ENCODE measurements at places on chromosomes 2 and 18.

- no peak for DNase-seq
These were observed 24.7 kb upstream of the GPC1 start for GRCh38 chr2:240410808-240411207.

GRCh38 chr2:181955010-181955409 lies 30.6 kb upstream of the PPP1R1C start:
- DNase-seq: no peak

DNA sequence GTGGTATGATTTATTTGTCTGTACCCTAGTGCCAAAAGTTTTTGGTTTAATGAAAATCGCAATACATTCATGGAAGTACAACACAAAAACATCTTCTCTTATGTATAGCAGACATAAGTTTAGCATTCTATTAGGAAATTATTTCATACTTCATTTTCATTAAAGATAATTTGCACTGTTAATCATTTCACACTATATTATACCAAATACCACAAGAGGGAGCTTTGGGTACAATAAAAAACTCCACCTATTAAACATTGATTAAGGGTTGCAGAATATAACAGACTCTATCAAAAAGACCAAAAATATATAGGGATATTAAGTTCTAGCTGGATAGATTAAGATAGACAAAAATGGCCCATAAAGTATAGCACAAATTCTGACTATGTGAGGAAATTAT lies 79.0 kb downstream of the SLC66A3 start:
- DNase-seq: no peak

GRCh38 chr2:129069875-129070594 lies 751.4 kb upstream of the HS6ST1 start:
- DNase-seq: no peak

DNA sequence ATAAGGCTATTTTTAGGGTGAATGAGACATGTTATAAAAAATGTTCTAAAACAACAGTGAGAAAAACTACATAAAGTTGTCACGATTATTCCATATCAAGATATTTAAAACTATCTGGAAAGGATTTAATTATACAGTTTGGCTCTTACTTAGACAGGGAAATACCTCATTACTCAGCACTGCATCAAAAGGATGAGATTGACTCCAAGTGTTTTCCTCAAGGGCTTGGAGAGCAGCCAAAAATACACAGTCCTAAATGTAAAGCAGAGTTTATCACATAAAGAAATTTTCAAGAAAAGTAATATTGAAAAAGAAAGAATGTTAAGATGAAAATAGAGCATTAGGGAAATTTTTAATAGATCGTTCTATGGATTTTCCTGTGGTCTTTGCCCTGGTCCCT lies 285.5 kb upstream of the NETO1 start:
- no peak for DNase-seq

GRCh38 chr2:181354626-181355025 lies 102.6 kb upstream of the ITGA4 start:
- DNase-seq: no peak

GRCh38 chr2:54546923-54547720 lies 91.0 kb downstream of the SPTBN1 start:
- DNase-seq: no peak

DNA sequence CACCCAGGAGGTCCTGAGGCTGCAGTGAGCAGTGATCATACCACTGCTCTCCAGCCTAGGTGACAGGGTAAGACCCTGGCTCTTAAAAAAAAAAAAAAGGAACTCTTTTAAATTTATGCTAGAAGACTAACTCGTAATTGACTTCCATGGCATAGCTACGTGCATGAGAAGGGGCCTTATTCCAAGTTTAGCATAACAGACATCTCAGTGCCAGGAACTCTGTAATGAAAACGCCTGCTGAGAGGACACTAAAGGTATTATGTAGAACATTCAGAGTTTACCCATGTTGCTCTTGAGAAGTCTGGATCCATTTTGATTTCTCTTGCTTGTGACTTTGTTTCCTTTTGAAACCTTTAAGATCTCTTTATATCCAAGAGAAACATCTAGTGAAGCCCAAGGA lies 276.0 kb downstream of the ZNF407 start:
- DNase-seq: no peak

DNA sequence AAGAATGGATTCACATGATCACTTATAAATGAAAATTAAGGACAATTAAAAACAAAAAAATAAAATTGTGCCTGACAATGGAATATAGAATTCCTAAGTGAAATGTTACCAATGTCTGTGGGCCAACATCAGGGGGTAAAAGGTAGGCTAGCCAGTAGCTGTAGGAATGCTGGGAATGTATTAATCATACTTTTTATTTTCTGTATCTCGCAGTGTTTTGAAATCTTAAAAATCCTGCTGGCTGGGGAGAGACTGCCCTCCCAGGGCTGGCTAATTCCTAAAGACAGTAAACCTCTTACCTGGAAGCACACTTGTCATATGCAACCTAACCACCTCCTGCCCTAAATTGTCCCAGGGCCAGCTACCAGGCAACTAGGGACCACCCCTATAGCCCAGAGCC lies 69.8 kb downstream of the REV1 start:
- DNase-seq: no peak

- no peak for DNase-seq
These were observed 112.0 kb upstream of the CTDP1 start for GRCh38 chr18:79567481-79568147.

- no peak for DNase-seq
These were observed 189.2 kb downstream of the LAMA1 start for GRCh38 chr18:6928359-6928758.

- DNase-seq: no peak
These were observed 47.7 kb downstream of the GLI2 start for GRCh38 chr2:120783371-120783791.

- DNase-seq: no peak
These were observed 42.1 kb downstream of the ODC1 start for GRCh38 chr2:10406016-10406415.

GRCh38 chr2:8694737-8695136 lies 12.9 kb downstream of the ID2 start:
- DNase-seq: no peak

DNA sequence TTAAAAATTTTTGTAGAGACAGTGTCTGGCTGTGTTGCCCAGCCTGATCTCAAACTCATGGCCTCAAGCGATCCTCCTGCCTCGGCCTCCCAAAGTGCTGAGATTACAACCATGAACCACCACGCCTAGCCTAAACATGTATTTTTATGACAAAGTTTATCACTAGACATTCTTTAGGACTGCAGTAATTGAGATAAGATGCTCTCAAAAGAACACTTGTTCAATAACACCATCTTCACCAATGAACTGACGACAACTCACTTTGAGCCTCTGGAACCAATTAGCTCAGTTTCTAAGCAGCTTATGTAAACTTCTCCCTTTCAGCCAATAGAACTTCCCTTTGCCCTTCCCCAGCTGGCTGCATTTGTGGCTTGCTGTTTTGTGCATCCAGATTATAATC lies 15.3 kb upstream of the PPP4R1 start:
- no peak for DNase-seq

GRCh38 chr18:79736230-79736629 lies 56.6 kb downstream of the CTDP1 start:
- DNase-seq: no peak

DNA sequence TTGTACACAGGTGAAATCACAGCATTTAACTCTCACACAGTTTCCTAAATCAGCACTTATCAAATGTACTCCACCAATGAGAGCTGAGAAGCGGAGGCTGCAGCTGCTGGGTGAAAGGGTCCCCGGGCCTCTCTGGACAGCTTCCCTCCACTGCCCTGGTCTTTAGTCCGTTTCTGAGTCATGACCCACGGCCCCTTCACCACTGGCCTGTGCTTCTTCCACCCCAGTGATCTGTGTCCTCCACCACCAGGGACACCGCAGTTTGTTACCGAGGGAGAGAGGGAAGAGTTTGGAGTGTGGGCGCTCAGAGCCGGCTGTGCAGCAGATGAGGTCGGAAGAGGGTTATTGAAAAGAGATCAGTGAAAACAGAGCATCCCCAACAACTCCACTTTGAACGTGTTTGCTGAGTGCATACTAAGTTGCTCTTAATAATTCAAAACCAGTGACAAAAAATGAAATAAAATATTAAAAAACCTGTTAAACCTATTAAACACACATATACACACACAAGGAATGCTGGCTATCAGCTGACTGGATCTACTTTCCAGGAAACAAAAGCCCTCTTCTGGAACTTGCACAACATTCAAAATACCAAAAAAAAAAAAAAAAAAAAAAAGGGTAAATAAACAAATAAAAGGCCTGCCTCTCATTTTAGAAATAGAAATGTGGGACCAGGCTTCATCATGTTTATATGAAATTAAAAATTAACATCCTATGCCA lies 54.1 kb downstream of the PXDN start:
- no peak for DNase-seq

- no peak for DNase-seq
These were observed 243.9 kb upstream of the LRRTM1 start for GRCh38 chr2:80548469-80548868.

GRCh38 chr2:237530472-237531433 lies 35.6 kb upstream of the PRLH start:
- no peak for DNase-seq

- DNase-seq: no peak
These were observed 262.1 kb upstream of the KLHL14 start for GRCh38 chr18:33034945-33035344.

DNA sequence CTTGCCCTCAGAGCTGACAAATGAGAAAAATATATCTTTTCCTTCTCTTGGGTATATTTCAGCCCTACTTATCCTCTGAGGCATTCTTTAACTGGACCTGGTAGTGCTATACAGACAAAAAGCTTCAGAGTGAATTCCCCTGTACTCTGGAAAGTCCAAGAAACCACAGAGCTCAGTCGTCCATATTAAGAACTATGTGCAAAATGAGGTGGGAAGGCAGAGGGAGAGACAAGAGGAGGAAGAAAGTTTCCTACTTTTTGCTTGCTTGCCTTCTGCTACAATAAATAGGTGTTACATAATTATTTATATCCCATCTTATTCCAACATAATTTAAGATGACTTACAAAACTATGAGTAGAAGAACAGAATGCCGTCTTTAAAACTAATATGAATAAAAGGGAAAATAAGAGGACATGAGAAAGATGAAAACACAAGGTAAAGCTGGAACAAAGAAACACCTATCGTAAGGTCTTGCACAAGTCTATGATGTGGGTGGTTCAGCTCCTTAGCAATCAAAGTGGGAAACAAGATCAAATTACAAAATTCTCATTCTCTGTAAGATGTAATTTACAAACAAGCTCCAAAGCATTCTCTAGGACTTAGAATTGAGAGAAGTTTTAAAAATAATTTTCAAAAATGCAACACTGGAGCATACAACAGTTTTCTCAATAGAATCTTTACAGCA lies 97.9 kb downstream of the BAZ2B start:
- no peak for DNase-seq

DNA sequence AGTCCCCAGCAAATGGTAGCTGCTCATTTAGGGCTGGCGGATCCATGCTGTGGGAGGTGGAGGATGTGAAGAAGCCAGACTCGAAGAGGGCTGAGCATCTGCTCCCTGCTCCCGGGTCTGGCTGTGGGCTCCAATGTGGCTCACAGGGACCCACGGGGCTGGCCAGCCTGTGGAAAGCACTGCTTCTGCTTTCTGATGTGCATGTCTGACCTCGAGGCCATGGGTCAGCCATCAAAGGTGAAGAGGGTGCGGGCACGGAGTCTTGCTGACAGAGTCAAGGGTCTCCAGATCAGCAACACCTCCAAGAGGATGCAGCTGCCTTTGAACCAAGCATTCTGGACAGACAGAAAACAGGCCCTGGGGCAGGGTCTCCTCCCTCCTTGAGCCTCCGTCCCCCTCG lies 178.2 kb downstream of the INHBB start:
- DNase-seq: no peak

GRCh38 chr2:184304006-184304405 lies 294.3 kb upstream of the ZNF804A start:
- DNase-seq: no peak

- DNase-seq: no peak
These were observed 17.3 kb downstream of the SALL3 start for GRCh38 chr18:78996741-78997490.

DNA sequence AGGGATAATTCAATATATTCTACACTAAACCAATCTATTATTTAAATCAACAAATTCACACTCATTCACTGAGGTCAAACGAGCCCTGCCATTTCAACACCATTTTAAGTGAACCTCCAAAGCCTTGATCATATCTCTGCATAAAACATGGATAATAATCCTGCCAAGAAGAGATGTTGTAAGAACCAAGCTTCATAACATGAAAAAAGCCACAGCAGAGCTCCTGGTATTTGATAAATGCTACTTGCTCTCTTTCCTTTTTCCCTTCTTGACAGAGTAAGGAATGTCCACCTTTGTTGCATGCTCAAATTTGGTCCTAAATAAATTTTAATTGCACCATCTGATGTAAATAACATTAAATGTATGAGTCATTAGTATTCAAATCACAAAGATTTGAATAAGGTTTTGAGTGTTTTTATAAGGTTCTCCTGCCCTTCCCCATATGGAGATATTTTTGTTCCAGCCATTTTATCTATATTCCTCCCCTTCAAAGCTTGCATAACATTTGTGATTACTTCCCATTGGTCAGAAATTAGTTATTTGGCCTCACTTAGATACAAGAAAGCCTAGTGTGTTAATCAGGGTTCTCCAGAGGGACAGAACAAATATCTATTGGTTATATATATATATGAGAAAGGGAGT lies 318.8 kb downstream of the RND3 start:
- no peak for DNase-seq

DNA sequence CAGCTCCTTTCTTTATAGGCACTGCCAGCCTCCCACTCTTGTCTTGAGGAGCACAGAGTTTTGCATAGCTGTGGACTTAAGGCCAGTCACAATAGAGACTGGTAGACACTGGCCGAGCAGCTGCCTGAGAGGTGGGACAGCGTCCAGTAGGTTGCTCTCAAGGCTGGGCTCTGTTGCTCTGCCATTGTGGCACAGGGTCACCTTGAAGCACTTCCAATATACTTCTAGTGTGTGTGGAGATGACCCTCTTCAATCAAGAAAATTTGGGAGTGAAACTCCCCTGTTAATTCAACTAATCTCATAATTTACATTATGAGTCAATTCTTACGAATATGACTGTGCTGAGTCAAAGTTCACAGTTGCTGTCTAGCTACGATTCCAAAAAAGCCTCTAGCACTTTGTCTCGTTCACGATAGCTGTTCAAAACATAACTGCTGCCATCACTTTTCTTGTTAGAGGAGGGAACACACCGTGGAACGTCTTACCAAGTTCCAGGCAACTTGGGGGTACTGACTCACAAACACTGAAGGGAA lies 636.2 kb downstream of the EPHA4 start:
- DNase-seq: no peak

- no peak for DNase-seq
These were observed 301.6 kb downstream of the SLC8A1 start for GRCh38 chr2:40150266-40150665.

DNA sequence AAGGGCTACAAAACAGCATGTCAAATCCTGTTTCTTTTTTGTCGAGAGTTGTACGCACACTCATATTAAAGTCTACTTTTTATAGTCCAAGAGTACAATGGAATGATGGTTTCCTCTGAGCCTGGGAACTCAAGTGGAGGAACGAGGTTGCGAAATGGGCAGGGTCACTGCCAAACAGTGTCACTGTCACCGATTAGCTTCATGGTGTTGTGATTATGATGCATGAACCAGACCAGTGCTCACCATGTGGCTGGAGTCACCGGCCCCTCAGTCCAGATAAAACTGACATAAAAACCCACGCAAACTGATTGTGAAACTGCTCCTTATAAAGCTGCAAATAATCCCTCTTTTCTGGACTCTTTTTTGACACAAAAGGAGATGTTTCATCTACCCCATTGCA lies 122.0 kb downstream of the COPS8 start:
- DNase-seq: no peak

- DNase-seq: no peak
These were observed 232.8 kb downstream of the GRB14 start for GRCh38 chr2:164388511-164388910.

- DNase-seq: no peak
These were observed 447 bp downstream of the RETSAT start for GRCh38 chr2:85353876-85354285.
